CD4-positive, alpha-beta T cell treated with Interleukin-17A for 4 hours (primary cell): ENCODE measurements at places on chromosomes 3 and 15.
A peak's percentile ranks its signal among the peaks of the same experiment; 100 is the strongest.

DNA sequence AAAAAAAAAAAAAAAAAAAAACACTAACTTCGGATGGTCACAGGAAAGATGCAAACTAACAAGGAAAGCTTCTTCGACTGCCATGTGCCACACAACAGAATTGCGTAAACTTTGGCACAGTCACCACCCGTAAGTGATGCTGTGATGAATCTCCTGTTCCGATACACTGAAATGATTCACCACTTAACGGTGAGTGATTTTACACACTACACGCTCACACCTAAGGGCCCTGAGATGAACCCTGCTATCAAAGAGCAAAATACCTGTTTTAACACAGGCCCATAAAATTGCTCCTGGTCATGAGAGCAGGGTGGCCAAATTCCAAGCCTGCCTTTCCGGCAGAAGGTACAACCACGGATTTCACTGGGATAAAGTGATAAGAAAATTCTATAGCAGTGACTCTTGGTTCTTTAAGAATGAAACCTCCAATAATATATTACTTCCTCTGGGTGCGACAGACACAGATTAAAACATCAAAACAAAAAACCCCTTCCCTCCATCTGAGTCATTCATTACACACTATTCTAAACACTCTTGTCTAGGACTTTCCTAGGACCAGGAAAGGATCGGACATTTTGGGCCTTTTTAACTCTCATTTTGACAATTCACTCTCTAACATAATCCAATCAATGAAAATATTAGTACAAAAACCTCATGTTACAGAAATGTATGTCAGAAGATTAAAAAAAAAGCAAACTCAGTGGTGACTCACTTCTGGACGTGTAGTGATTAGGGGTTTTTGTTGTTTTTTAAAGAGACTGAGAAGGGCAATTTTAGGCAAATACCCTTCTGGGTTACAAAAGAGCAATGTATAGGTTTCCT is 28.3 kb downstream of the LRIG1 start:
- DNase-seq, result peak; percentile 45

GRCh38 chr3:97106652-97106989 is 292.2 kb downstream of the EPHA6 start:
- DNase-seq, result no peak

- DNase-seq, result no peak
These were observed 133.2 kb upstream of the CHRM5 start for GRCh38 chr15:33834892-33835743.

GRCh38 chr3:138329127-138329983 is at the start of gene NME9:
NME9 (minus strand) TSS chr3:138329851; CDS start chr3:138329335, 516 bp downstream.
- peak; percentile 97 for DNase-seq

DNA sequence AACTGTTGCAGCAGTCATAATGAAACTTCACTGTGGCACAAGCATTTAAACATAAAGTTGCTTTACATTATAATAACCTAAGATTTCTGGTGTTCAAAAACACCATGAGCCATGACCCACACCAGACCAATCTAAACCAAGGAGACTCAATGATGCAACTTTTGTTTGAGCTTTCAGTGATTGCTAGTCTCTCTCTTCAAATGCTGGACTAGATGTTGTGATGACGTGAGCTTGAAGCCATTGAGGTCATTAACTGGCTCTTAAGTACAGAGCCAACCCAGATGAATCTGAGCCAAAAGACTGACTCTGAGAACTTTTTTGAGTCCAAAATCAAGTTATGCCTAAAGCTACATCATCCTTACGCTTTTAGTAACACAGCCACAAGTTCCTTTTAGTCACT is 36.5 kb downstream of the ATR start:
- DNase-seq, result no peak

DNA sequence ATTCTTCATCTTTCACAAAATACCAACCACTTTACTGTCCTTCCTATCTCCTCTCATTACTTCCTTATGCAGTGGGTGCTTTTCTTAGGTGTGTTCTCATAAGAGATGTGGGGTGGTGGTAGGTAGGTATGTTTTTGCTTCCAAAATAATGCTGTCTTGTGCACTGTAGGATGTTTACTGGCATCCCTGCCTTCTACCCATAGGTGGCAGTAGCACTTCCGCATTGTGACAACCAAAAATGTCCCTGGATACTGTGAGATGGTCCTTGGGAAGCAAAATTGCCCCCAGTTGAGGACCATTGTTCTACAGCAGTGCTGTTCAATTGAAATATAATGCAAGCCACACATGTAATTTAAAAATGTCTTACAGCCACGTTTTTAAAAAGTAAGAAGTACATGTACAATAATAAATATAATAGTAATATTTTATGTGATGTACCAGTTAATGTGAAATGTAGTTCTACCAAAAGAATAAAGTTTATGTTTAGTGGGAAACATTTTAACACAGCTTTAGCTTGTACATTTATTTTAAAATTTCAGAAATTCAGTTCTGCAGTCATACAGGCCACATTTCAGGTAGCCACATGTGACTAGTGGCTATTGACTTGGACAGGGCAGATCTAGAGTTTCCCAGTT is 75.2 kb downstream of the NEO1 start:
- peak; percentile 12 for DNase-seq

GRCh38 chr3:142088522-142088921 is 60.8 kb downstream of the TFDP2 start:
- no peak for DNase-seq

DNA sequence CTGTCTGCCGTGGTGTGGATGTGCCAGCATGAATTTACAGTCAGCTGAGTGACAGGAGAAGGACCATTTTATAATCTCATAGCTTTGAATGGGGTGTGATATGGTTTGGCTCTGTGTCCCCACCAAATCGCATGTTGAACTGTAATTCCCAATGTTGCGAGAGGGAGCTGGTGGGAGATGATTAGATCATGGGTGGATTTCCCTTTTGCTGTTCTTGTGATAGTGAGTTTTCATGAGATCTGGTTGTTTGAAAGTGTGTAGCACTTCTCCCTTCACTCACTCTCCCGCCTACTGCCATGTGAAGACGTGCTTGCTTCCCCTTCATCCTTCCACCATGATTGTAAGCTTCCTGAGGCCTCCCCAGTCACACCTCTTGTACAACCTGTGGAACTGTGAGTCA is 111.9 kb upstream of the CHD2 start:
- no peak for DNase-seq

- no peak for DNase-seq
These were observed 3.0 kb upstream of the TJP1 start for GRCh38 chr15:29825227-29825626.

- no peak for DNase-seq
These were observed 168.1 kb upstream of the STAC start for GRCh38 chr3:36212251-36212650.

- DNase-seq, result no peak
These were observed 533.5 kb downstream of the IGSF11 start for GRCh38 chr3:118501152-118501551.

DNA sequence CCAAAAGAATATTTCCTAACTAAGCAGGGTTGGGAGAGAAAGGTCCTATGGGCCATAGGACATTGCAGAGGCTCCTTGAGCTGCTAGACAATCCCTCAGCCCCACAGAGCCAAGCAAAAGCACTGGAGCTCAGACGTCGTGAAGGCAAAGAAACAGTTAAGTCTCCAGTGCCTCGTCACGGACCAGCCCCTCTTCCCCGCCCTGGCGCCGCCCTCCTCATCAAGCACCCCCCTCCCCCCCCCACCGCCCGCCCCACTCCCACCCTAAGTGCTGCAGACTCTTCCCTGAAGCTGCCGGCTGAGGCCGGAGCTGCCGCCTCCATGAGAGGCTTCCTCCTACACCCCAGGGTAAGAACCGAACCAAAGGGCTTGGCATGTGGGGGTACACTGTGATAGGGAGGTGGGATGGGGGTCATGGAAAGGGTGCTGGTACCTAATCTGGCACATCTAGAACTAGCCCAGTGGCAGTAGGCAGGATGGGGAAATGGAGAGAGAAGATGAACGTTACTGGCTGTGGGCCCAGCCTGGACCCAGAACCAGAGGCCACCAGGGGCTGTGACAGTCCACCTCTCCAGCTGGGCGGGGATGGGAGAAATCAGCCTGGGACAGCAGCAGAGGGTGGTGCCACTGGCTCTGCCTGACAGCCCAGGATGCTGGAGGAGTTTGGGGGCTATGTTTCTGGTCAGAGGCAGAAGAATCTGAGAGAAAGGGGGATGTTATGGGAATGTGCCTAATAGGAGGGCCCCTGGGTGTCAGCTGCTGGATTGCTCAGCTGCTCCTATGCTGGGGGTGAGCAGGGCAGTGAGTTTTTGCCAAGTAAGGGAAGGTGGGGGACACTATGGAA is at the start of gene MAP1A:
MAP1A (plus strand) TSS at position 255 of the 843 bp plus-strand sequence. CDS start 3,866 bp downstream, outside the sequence.
- no peak for DNase-seq

DNA sequence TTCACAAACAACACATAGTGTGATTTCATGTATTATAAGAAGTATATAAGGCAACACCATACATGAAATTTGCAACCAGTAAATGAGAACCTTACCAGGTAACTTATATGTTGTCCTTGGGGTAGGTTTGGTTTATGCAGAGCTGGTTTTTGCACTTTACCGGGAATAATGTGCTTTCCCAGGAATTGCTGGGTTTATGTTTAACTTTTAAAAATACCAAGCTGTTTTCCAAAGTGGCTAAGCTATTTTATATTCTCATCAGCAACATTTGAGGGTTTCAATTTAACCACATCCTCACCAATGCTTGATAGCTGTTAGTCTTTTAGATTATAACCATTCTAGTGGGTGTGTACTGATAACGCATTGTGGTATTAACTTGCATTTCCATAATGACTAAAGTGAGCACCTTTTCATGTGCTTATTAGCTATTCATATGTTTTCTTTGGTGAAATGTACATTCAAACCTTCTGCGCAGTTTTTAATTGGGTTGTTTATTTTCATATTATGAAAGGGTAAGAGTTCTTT is 71.6 kb downstream of the KY start:
- DNase-seq, result no peak
